ENCODE measurements at places on chromosomes 5 and 9. TPM values are rescaled to one million over a fixed set of nuclear protein-coding genes. Genes with fewer than 3 reads are reported as not detected.

Gene TAF1L
- polyA plus RNA-seq, result not detected

Gene ARSI
- polyA plus RNA-seq, result 17.4 TPM

DNA sequence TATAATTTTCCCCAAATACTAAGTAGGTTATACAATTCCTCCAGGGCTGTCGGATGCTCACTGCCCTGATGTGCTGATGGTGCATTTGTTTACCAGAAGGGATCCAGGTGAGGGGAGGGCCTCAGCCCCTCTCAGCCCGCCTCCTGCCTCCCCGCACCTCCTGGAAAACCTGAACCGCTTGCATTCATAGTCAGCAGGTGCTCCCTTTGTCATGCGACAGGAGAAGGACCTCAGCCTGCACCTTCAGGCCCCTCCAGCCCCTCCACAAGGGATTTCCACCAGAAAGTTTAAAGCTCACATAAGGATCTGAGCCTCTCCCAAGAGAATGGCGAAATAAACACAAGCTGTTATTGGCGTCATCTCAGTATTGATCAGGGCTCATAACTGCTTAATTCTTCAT lies 36.5 kb upstream of the NTNG2 start:
- DNase-seq, result no peak

GRCh38 chr5:172772112-172772906 lies 1.3 kb upstream of the DUSP1 start:
- DNase-seq, result peak; percentile 97

DNA sequence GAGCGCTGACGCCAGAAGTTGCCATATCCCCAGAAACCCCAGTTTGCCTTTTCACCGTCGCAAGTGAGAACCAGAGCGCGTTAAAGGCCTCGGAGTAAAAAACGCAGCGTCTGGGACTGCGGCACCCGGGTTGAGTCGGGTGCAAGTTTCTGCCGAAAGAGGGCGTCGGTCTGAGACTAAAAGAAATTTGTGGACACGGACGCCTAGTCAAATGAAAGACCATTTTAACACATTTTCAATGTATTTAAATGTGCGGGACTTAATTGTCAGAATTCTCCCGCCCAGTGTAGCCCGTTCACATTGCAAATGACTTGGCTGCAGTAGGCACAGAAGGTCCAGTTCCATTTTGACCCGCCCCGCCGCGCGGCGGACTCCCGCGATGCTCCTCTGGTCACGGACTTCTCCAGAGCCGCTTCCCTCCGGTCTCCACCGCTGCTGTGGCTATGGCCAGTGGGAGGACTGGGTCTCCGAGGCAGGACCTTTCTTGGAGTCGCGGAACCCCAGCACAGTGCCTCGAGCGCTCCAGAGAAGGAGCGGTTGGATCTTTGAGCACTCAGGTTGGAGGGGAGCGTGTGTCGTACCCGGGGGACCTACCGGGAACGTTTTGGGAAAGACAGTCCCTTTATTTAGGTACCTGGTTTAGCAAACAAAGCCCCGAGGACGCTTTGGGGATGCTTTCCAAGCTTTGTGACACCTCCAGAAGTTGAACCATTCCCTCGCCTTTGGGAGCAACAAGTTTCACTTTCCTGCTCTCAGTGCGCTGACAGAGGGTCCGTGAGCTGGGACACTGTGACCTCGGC lies 1.2 kb upstream of the NPR3 start:
- peak; percentile 74 for DNase-seq

Gene ECSCR
- not detected for polyA plus RNA-seq

DNA sequence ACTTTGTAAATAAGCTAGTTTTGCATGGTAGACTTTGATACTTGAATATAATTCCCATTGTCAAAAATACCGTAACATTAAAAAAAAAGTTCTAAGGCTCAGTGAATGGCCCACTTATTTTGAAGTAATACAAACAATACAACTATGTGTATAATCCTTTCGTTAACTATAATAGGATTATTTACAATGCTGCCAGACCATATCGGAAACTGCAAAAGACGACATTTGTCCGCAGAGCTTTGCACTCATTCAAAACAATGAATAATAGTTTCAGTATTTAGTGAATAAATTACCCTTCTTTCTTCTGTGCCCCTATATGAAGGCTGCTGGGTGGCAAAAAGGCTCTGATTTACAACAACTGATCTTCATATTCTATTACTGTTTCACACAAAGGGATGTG lies 121.8 kb downstream of the DROSHA start:
- DNase-seq, result no peak

- no peak for DNase-seq
These were observed 3.6 kb upstream of the AGPAT2 start for GRCh38 chr9:136690806-136691261.

Measured in A549 (cell line).